NAMALWA (cell line): ENCODE measurements at places on chromosomes 4 and X.
A peak's percentile ranks its signal among the peaks of the same experiment; 100 is the strongest.

DNA sequence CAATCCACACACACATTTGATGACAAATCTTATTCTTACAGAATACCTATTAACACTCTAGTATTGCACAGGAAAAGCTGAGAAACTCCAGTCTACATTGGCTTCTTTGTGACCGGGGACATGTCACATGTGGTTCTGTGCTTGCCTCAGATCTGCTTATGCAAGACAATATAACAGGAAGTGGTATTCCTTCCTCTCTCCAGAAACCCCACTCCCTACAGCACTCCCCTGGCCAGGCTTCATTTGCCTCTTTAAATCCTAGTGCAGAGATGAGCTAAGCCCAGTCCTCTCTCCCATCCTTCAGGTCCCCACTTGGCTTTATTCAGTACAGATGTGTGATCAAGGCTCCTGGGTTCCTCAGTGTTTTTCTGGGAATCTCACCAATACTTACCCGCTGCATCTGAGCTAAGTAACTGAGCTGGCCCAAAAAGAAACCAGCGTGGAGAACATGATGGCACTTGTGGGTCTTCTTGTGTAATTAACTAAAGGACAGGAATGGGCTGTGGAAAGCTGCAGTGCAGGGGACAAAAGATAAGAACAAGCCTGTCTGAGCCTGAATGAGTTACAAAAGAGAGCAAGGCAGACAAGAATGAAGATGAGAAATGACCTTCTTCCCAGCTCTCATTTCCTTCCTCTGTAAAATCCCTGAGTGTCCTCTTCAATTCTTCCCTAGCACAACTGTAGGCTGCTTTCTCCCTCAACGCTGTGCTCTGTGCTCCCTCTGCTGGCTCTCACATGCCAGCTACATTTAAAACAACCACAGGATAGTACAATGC is 105.6 kb downstream of the HNRNPD start:
- DNase-seq: peak; percentile 68

DNA sequence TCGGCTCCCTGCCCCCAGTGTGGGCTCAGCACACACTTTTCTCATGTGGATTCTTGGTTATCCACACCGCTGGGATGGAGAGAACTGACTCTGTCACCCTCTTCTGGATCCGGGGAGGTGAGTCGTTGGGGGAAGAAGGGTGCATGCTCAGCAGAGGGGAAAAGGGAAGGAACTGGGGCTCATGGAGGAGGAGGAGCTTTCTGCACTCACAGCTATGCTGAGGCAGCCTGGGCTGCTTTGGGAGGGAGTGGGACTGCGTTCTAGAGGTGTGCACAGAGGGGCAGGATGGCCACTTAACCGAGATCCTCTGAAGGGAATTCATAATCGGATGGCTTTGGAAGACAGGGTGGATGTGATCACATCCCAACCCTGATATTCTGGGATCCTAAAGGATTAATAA is 51.6 kb downstream of the RTL5 start:
- no peak for DNase-seq

- peak; percentile 41 for DNase-seq
Observed at GRCh38 chr4:10403633-10404445, 53.4 kb downstream of the ZNF518B start.

DNA sequence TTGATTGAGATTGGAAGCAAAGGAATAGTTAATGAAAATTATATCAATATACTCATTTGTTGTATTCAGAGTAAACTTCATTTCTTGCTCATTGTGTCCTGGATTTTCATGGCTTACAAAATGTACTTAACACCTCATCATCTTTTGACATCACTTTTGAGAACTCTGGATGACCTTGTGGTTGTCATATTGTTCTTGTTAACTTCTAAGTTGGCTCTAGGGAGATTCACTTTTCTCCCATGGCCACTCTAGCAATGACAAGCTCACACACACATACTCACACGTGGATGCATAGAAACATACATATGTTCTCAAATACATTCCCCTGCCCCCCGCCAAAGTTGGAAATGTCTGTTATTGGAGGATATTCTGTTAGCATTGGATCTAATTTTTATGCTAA is 15.3 kb downstream of the PHEX start:
- DNase-seq: no peak

GRCh38 chr4:90621080-90621479 is 493.9 kb downstream of the CCSER1 start:
- DNase-seq: no peak

DNA sequence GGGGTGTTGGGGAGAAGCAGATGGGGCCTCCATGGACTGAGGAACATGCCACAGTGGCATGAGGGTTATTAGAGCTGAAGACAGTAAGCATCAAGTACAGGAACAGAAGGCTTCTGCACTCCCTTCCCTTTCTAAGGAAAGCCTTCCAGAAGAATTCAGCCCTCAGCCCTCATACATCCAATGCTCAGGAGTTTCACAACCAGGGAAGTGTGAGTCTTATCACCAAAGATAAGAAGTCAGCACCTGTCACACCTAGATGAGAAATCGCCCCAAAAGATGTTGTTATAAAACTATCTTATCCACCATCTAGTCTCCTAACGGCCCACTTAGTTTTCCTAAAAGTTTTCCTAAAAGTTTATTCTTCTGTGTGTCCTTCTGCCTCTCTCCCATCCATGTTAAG is 78.0 kb upstream of the STS start:
- DNase-seq: no peak

DNA sequence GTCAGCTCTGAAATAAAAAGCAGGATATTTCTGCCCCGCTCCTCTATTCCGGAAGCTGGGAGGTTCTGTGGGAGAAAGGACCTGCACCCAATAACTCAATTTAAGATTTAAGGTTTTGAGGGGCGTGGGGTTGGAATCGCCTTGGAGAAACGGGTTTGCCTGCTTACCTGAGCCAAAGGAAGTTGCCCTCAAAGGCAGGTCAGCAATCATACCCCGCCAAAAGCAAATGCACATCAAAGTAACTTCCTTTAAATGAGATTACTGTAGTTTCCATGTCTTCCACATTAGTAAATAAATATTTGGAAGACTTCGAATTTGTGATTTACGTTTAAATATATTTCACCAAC is 978 bp upstream of the HS3ST1 start:
- DNase-seq: no peak

DNA sequence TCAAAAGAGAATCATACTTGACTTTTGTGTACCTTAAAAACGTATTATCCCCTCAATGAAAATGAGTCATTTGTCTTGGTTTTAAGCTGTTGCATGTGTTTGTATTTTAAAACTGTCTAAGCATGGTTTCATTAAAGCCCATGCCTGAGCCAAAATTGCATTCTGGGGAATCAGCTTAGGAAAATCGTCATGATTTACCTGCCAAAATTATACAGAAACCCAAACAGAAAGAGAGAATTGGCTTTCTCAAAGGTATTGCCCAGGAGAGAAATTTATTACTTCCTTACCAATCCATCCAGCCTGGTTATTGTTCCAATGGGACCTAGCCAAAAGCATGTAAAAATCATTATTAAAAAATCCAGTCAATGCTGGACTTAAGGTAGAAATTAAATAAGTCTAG is 37.6 kb downstream of the GPR174 start:
- no peak for DNase-seq

- DNase-seq: no peak
Observed at GRCh38 chr4:139798456-139798855, 132.8 kb downstream of the MGST2 start.

DNA sequence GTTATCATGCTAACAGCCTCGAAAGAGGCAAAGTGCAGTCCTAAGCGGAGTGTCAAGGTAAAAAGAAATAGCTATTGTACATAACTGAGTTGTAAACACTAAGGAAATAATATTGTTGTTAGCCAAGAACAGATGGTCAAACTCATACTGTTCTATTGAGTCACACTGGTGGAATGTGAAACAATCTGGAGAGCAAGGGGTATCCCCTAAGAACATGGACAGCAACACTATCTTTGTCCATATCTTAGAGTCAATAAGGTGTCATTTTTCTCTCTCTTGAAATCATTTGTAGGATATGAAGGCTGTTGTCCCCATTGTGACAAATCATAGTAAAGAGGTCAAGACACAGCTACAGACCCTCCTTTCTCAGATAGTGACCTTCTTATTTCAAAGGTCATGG is 4.5 kb upstream of the PDGFC start:
- DNase-seq: no peak

- peak; percentile 56 for DNase-seq
Observed at GRCh38 chr4:169658975-169659715, 38.8 kb downstream of the CLCN3 start.

DNA sequence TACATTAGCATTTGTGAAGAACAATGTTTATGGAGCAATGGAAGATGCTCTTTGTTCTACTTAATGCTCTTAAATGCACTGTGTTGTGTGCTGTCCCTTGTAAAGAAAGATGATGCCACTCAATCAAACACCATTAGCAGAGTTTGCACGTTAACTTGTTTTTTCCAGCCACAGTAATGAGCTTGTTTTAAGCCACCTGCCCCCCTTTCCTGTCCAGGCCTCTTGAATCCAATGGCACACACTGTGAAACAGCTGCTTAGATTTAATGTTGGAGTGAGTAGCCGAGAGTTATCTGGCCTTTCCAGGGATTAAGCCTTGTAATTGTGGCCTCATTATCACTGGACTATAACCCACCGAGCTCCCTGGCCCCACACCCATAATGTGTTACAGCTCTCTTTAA is 86.0 kb downstream of the PAK3 start:
- DNase-seq: no peak

DNA sequence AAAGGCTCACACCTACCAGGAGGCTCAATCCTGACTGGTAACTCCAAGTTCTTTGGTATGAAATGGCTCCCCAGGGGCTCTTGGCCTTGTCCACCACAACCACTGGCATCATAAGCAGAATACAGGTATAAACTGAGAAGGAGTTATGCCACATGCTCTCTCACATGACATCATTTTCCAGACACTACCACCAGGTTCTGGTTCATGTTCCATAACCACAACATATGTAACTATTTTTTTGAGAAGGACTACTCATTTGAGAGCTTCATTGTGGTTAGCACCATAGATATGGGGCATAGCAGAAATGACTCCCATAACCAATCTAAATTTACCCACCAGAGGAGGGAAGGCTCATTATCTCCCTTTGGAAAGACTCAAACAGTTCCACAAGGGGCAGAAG is 19.6 kb downstream of the PRDM5 start:
- DNase-seq: no peak

DNA sequence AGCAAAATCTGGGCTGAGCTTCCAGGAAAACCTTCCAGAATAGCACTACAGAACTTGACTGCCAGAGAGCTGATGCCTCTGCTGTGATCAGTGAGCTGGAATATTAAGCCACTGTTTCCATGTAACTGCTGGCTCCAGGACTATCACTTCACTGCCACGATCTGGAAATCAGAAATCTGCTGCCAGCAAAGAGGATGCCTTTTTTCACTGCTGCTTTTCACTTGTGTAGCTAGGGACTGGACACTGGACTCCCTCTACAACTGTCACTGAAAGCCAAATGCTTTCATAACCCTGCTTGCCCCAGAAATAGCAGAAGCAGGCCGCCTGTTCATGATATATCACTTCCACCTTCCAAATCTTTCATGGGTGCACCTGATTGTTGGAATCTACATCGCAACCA is 9.4 kb upstream of the AP1S2 start:
- no peak for DNase-seq

GRCh38 chr4:17112292-17112659 is 213.8 kb upstream of the LDB2 start:
- DNase-seq: peak; percentile 37

- DNase-seq: no peak
Observed at GRCh38 chrX:30241724-30242415, at the start of gene MAGEB4. Gene MAGEB4, plus strand, starts transcription at chrX:30242000. Its CDS starts 136 bp downstream, at chrX:30242136.

DNA sequence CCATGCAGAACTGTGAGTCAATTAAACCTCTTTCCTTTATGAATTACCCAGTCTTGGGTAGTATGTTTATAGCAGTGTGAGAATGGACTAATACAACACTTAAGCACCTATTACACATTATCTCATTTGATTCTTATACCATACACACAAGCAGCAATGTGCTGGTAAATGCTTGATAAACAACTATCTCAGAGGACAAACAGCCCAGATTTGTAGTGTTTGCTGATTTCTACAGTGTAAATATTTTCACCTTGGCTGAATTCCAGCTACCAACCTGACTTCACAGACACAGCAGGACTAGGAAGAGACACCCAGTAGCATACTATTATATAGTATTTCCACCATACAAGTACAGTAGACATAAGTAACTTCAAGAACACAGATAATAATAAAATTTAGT is 406.5 kb upstream of the CNKSR2 start:
- DNase-seq: no peak

DNA sequence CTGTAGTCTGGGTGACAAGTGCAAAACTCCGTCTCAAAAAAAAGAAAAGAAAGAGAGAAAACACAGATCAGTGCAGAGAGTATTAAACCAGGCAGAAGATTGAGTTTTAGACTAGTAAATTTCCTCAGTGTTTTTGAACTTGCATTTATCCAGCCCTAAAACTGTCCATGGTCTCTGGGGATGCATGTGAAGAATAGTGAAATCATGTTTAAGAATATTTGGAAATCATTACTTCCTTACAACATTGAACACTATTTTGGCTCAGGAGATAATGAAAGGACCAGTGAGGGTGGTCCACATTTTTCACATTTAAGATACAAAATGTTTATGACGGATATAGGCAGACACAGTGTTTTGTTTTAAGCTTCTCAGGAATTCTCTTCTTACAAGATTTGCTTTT is 195.8 kb upstream of the RASGEF1B start:
- DNase-seq: no peak

DNA sequence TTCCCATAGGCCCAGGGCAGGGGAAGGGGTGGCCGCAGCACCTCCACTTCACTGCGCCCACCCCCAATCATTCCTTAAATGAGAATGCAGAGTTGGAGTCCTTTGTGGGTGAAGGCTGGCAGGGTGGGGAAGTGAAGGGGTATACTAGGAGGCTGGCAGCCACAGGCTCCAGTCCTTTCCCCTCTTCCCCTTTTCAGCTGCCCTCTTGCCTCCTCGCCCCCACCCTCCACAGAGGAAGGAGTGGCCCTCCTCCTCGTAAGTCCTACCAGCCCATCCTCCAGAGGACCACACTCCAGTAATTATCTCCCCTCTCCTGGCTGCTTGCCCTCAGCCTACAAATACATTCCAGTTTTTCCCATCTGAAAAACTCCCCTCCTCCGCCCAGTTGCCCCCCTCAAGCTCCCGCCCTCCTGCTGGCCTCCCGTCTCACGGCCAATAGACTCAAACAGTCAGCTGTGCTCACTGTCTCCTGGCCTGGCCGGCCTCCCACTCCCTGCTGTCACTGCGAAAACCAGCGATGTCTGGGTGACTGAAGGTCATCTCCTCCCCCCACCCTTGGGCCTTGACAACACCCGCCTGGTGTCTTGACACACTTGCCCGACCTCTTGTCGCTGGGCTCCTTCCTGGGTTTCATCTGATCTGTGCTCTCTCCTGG is 38.8 kb downstream of the EFNB1 start:
- DNase-seq: no peak

DNA sequence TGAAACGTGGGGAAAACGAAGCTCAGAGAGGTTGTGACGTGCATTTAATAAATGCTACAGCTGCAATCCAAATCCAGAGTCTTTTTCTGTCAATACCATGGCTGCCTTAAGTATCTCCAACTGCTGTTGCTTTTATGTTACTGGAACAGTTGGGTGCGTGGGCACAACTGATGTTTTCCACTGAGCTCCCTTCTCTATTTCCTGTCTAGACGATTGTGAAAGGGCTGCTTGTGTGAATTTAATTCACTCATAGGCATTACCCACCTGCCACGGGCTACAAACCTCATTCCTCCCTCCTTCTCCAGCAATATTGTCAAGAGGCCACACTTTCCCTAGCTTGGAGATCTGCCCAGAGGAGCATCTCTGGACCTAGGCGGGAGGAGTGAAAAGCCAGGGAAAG is 526.0 kb downstream of the MID1IP1 start:
- DNase-seq: no peak
